Hippocampal formation (tissue), 2 donors: ENCODE measurements at places on chromosomes 11 and 22.

- no peak for DNase-seq
These were observed 501.3 kb upstream of the TENM4 start for GRCh38 chr11:79942090-79942489.

DNA sequence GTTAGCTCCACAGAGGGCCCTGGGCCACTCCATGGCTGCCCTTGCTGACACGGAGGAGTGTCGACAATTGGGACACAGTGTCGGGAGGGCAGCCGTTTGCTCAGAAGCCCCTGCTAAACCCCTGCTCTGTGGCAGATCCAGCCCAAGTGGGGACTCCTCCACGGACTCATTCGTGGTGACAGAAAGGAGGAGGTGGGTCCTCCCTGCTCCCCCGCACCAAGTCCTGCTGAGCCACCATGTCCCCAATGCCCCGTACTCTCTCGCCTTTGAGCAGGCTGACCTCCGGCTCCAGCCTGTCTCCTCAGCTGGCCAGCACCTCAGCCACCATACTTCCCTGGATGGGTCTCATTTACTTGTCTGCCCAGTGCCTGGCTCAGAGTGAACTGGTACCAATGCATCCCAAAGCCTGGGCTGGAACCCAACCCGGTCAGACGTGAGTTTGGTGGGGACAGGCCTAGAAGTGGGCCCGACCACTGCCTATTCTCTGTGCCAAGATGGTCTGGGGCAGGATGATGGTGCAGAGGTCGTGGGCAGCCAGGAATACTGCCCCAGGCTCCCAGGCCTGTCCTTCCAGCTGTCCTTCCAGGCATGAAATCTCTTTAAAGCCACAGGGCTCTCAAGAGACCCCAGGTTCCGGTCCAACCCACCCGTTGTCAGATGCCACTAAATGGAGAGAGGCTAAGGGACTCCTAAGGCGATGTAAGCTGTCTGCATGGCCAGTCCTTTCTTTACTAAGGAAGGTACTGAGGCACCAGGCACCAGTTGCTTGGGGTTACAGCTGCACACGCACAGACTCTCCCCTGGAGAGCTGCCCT, 4.3 kb downstream of the CBX6 start:
- DNase-seq = no peak

DNA sequence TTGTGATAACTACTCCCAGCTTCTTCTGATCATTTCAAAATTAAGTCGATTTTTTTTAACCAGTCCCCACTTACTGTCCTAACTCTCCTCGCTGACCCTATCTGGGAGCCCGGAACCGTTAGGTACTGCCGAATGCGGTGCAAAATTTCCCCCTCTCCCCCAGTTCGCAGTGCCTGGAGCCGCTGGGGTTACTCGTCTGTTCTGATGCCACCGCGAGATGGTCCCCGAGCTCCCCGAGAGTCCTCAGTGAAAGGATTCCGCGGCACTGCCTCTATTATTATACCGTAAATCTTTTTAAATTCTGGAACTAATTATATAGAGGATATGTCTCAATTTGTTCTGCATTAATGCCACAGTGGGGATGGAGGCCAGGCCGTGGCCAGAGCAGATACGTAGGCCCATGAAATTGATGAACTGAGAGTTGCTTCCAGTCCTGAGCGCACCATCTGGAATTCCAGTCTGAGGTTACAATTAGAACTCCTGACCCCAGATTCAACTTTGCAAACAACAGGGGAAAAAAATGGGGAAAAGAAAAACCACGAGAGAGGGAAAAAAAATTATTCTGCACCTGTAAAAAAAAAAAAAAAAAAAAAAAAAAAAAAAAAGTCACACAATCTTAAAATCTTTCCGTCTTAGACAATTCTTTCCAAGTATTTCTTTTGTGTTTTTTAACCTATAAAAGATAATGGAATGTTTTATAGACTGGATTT, 4.3 kb upstream of the WT1 start:
- DNase-seq = no peak

GRCh38 chr11:105023003-105023402, at the start of gene CASP5:
CASP5 (minus strand) TSS chr11:105023168; CDS start chr11:105023136, 32 bp downstream.
- no peak for DNase-seq

DNA sequence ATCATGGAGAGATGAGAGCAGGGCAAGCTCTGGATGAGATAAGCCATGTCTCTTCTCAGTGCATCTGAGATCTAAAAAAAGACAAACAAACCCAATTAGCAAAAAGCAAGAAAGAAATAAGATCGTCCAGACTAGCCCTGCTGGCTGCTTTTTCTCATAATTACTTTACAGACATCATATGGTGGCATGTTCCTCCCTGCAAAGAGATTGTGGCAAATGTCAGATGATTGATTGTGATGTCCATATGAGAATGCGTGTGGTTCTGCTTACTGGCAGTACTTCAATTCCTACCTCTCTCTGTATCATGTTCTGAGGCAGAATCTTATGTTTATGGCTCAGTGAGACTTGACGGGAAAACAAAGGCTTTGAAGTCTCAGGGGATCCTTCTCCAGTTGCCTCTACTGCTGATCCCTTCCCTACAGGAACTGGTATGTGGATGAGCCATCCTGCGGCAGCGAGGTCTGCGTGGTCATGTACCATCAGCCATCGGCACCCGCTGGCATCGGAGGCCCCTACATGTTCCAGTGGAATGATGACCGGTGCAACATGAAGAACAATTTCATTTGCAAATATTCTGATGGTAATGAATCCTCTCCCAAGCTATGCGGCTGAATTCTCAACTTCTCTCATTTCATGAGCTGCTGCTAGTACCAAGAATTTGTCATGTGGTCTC, 8.8 kb downstream of the LAYN start:
- DNase-seq = no peak

- DNase-seq = no peak
These were observed 70.8 kb downstream of the BLID start for GRCh38 chr11:122045181-122045586.

DNA sequence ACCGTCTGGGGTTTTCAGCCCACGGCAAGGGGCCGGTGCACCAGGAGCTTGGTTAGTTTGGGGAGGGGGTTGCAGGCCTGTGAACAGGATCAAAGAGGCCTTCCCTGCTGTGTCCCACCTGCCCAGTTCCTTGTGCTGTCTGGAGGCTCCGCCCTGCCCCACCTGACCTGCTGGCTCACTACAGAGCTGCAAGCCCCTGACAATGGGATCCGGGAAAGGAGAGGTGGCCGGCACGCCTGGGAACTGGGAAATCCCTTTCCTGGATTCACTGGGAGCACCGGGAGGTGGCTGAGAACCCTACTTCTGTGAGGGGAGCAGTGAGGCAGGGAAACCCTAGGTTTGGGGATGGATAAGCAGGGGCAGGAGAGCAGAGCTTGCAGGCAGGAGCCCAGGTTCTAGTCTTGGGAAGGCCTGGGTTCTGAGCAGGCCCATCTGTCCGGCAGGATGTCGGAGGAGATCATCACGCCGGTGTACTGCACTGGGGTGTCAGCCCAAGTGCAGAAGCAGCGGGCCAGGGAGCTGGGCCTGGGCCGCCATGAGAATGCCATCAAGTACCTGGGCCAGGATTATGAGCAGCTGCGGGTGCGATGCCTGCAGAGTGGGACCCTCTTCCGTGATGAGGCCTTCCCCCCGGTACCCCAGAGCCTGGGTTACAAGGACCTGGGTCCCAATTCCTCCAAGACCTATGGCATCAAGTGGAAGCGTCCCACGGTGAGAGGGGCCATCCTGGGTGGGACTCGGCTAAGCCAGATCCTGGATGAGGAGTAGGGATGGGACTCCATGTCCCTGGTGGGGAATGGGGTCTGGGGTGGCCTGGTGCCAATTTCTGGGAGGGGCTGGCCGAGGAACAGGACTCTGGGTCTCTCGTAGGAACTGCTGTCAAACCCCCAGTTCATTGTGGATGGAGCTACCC, 786 bp downstream of the CAPN1 start:
- DNase-seq = no peak

- no peak for DNase-seq
These were observed 6.1 kb downstream of the MRGPRE start for GRCh38 chr11:3225826-3226750.

DNA sequence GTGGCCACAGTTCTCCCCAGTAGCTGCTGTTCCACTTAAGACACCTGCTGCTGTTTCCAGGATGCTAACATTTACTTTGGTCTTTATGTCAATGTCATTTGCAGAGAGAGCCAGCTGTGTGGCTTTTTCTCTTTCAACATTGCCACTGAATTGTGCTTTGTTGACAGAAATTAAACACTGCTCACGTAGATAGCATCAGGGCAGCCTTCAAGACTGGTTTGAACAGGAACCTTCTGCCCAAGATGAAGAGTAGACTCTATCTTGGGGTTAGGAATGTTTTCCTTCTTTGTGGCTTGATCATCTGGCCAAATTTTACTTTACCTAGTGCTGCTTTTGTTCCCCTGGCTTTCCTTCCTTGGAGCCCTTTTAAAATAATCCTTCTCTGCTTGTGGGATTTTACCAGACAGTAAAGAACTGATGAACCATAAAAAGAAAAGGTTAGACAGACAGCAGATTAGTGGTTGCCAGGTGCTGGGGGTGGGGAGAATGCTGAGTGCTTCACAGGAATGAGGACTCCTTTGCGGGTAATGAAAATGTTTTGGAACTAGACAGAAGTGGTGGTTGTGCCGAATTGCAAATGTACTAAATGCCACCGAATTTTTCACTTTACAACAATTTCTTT, 22.7 kb upstream of the XBP1 start:
- DNase-seq = no peak

DNA sequence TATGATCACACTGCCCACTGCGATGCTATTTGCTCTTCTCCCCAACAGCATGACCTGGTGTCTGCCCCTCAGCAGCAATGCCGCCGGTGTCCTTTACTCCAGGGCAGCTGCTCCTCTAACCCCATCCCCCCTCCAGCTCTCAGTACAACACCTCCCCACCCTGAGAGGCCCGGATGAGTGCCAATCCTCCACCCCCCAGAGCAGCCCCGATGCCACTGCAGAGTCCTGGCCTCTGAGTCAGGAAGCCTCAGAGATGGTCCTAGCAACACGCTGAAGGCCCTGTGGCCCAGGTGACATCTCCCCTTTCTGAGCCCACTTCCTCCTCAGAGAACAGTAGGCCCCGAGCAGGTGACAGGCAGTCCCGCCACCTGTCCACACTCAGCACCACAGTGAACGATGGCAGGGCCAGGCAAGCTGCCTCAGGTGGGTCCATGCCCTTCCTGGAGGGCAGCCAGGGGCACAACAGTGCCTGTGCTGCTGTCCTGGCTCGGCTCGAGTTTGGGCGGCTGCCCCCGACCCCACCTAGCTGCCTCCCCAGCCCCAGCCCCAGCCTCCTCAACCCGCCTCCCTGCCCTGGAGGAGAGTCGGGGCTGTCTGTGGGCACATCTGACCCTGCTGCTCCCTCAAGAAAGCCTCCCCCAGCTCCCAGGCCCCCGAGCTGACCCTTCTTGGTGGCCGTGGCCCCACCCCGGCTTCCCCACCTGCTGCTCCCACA, 3.9 kb upstream of the NDUFS8 start:
- DNase-seq = no peak

DNA sequence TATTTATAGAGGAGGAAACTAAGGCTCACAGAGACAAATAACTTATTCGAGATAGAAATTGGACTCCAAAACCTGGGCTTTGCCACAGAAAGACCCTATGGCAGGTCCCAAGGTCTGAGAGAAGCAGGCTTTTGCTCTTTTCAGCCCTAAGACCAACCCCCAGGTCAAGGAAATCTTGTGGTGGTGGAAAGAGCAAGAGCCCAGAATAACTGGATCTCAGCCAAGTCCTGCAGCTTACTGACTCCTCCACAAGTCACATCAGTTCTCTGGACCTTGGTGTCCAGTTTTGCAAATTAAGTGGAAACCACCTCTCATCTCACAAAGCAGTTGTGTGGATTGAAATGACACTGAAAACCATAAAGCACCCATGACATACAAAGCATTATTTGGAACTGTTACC, 122.2 kb downstream of the C11orf58 start:
- no peak for DNase-seq

- DNase-seq = no peak
These were observed 1107.6 kb downstream of the BRD1 start for GRCh38 chr22:48719978-48720661.

- no peak for DNase-seq
These were observed 42.1 kb upstream of the KLHL35 start for GRCh38 chr11:75474878-75475766.

- no peak for DNase-seq
These were observed 38.5 kb downstream of the RTL6 start for GRCh38 chr22:44459551-44459950.

- no peak for DNase-seq
These were observed 17.6 kb upstream of the AMOTL1 start for GRCh38 chr11:94750319-94751217.

GRCh38 chr11:78802058-78802761, 227.5 kb upstream of the NARS2 start:
- no peak for DNase-seq

GRCh38 chr11:80365980-80366379, 925.1 kb upstream of the TENM4 start:
- no peak for DNase-seq

GRCh38 chr11:19892876-19893275, 180.2 kb downstream of the NAV2 start:
- no peak for DNase-seq

DNA sequence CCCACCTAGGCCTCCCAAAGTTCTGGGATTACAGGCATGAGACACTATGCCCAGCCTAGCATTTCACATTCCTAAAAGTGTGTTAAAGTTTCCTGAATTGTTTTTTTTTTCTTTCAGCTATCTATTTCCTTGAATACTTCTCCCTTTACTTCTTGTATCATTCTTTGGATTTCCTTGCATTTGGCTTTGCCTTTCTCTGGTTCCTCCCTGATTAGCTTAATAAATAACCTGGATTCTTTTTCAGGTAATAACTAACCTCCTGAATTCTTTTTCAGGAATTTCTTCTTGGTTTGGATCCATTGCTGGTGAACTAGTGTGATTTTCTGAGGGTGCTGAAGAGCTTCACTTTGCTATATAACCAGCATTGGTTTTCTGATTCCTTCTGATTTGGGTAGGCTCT, 47.9 kb downstream of the MRGPRX2 start:
- no peak for DNase-seq

GRCh38 chr11:83054001-83054400, 17.7 kb downstream of the RAB30 start:
- no peak for DNase-seq

- DNase-seq = no peak
These were observed 53.3 kb upstream of the ARFGAP3 start for GRCh38 chr22:42910221-42910942.

GRCh38 chr22:46030231-46030880, 53.4 kb upstream of the WNT7B start:
- no peak for DNase-seq

DNA sequence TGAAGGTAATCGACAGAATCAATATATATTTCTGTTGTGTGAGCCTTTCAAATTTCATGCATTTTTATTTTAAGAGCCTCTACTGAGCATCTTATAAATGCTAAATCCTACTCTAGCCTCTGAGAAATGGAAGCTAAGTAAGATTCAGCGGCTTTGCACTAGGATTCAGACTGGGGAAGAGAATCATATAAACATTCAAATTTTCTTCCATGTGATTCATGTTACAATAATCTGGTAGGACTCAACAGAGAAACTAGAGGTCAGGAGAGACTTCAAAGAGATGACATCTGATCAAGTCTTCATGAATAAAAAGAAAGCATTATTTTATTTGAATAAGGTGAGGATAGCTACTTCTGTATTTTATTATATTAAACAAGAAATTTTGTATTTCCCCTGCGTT, 538.9 kb downstream of the DLG2 start:
- DNase-seq = no peak
